Calu3 (cell line): ENCODE measurements at places on chromosomes 12 and 14.

DNA sequence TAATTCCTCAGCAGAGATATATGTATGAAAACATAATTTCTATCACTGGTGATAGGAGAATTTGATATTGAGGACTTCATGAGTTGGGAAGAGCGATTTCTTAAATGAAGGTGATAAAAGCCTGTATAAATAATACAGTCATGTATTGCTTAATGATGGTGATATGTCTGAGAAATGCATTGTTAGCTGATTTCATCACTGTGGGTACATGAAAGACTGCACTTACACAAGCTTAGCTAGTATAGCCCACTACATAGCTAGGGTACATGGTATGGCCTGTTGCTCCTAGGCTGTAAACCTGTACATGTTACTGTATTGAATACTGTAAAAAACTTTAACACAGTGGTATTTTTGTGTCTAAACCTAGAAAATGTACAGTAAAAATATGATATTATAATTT is 63.4 kb downstream of the ANO4 start:
- DNase-seq = no peak

GRCh38 chr14:68245146-68246073 is 425.8 kb downstream of the RAD51B start:
- no peak for DNase-seq

- DNase-seq = no peak
Observed at GRCh38 chr12:64569923-64570691, 40.2 kb upstream of the RASSF3 start.

GRCh38 chr12:109098183-109098604 is 797 bp downstream of the UNG start:
- DNase-seq = no peak

DNA sequence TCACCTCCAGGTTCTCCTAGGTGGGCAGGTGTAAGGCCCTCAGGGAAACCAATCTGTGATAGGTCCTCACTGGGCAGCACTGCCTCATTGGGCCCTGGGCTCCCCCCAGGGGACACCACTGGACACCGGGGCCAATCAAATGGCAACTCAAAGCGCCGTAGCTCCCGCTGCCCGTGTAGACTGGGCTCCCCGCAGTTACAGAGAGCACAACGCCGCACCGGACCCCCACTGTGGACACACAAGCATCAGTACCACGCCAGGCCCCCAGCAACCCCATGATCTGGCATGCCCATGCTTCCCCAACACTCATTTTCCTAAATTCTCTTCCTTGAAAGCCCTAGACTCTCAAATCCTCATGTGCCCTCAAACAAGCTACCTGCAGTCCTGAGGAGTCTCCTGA is 6.1 kb downstream of the KMT2D start:
- DNase-seq = no peak

- DNase-seq = no peak
Observed at GRCh38 chr14:29757188-29757680, 170.4 kb downstream of the PRKD1 start.

DNA sequence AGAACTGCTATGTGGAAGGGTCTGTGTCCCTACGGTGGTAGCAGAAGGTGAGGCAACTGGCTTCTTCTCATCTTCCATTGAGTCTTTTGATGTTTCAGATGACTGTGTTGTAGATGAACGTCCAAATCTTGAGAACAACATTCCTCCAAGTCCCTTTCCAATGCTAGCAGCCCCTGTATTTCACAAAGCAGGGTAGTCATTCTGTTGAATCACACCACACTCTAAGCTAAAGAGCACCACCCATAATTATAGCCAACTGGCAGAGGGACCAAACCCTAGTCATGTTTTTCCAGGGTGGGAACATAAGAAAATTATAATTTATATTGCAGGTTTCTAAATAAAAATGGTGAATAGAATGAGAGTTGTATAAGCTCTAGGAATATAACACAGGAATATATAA is 98.7 kb downstream of the DDHD1 start:
- no peak for DNase-seq

GRCh38 chr12:69948851-69949250 is 123.8 kb downstream of the MYRFL start:
- DNase-seq = no peak

DNA sequence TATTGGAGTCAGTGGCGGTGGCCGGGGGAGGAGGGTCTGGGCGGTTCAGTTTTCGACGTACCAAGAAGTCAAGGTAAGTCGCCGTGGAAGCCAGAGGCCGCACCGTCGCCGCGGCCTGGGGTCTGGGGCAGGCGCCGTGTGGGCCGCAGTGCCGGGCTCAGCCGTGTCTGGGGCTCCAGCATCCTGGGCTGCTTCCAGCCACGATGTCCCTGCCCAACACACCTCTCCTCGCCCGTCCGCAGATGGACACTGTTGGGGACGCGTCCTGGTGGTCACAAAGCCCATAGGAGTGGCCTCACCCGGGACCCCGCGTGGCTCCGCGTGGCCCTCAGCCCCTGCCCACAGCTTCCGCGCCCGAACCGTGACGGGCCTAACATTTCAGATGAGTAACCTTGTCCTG is 59.1 kb downstream of the FBRSL1 start:
- DNase-seq = no peak

- no peak for DNase-seq
Observed at GRCh38 chr14:104139460-104140212, 1.2 kb downstream of the KIF26A start.

DNA sequence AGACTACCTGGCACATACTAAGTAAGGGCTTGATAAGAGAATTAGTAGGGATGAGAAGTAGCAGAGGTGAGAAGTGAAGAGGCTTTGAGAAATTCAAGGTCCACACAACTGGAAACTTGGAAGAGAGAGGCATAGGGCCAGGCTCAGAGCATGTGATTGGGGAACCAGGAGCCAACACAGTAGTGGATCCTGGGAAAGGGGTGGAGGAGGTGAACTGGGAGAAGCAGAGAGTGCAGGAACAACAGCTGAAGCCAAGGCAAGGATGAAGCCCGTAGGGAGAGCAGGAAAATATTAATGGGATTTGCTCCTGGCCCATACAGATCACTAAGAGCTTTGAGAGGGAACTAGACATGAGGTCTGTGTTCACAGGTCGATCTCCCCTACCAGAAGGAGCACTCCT is 1.4 kb upstream of the ITGB7 start:
- no peak for DNase-seq

GRCh38 chr12:51036279-51036678 is 10.1 kb upstream of the SLC11A2 start:
- DNase-seq = no peak

- no peak for DNase-seq
Observed at GRCh38 chr12:31923063-31923412, 36.2 kb upstream of the RESF1 start.

- no peak for DNase-seq
Observed at GRCh38 chr12:27382171-27382795, 49.6 kb downstream of the BMAL2 start.

GRCh38 chr12:110007881-110008280 is 8.7 kb downstream of the ANKRD13A start:
- no peak for DNase-seq

DNA sequence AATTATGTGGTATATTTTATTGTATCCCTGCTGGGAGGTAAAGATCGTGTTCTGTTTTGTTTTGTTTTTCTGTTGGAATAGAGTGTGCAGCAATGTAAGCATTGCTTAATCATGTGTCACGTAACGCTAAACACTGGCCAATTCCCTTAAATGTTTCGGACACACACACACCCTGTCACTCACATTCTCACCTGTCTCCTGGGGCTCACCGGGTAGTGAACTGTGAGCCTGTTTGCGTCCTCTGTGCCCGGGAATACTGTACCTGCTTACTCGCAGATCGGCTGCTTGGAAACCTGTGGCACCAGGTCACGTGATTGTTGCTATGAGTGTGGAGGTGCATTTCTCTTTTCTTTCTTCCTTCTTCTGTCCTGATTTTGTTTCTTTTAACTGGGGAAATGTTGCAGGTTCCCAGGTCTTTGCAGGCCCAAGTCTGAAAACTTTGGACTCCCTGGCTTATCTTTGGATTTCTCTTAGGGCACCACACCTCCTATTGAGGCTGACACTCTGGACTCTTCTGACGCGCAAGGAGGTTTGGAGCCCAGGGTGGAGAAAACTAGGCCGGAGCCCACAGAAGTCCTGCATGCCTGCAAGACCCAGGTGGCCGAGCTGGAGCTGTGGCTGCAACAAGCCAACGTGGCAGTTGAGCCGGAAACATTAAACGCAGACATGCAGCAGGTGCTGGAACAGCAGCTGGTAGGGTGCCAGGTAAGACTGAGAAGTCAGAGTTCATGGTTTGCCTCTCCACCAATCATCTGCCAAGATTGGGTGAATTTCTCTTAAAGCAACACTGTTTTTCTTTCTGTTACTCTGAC is 181.1 kb downstream of the ESR2 start:
- no peak for DNase-seq

- no peak for DNase-seq
Observed at GRCh38 chr12:117118838-117119591, 19.8 kb upstream of the TESC start.

DNA sequence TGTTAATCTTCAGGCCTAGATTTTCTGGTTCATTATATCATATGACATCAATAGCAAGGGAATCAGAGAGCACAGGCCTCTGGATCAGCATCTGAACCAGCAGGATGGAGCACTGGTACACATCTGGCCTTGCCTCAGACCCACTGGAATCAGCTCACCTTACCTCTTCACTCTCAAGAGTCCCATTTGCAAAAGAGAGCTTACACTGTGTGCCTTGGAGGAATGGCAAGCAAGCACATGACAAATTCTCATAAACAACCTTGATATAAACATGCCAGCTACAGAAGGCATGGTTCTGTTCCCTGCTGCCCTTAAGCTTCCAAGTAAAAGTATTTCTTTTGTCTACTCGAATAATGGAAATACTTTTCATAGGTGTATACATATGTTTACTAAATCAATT is 128.6 kb upstream of the CPM start:
- DNase-seq = no peak

DNA sequence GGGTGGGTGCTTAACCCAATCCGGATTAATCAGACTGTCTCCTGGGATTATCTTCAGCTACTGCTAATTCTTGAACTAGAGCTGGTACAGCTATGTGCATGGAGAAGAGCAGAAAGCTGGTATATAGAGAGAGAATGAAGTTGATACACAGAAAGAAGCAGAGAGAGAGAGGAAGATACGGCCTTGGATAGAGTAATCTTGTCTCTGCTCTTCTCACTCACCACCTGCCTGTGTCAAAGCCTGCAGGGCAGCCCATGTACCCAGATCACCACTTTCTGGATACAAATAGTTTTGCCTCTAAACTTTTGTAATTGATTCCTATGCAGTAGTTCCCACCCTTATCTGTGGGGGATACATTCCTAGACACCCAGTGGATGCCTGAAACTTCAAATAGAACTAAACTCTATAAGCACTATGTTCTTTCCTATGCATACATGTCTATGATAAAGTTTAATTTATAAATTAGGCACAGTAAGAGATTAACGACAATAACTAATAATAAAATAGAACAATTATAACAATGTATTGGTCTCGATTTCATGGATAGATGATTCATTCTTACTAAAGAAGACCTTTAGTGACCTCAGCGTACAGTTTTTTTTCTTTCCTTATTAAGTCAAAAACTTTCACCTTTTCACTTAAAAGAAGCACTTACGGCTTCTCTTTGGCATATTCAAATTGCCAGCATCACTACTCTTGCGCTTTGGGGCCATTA is 45.5 kb downstream of the YEATS4 start:
- DNase-seq = no peak

DNA sequence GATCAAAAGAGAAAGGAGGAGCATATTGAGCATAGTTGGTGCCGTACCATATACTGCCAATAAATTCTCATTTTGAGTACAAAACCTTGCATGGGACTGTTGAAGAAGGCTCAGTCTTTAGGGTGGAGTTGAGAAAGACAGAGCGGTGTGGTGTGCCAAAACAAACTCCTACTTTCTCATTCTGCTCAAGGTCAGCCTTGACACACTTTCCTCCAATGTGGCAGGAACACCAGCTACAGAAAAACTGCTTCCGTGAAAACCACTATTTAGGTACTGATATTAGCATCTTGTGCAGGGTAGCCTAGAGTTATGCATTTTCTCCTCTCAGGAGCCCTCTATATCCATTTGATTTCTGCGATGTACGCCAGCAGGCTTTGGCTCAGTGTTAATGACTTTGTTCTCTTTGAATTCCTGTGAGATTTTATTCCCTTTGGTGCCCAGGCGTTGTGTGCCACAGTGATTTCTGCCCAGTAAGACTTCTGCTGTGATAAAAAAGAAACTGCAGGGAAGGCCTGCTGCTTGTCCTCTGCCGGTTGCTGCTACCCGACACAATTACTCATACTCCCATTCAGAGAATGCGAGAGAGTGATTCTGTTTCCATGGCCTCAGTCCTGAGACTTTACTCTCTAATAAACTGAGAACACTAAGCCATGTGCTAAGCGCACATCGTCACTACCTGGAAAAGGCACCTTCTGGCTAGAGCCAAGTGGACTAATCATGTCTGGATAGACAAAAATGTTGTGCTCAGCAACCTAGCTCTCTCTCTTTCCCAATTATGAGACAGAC is 88.3 kb upstream of the MDM1 start:
- no peak for DNase-seq

GRCh38 chr12:47610686-47611252 is 95.1 kb downstream of the RPAP3 start:
- DNase-seq = no peak

GRCh38 chr12:49622501-49623141 is 740 bp upstream of the PRPF40B start:
- DNase-seq = peak; percentile 4

DNA sequence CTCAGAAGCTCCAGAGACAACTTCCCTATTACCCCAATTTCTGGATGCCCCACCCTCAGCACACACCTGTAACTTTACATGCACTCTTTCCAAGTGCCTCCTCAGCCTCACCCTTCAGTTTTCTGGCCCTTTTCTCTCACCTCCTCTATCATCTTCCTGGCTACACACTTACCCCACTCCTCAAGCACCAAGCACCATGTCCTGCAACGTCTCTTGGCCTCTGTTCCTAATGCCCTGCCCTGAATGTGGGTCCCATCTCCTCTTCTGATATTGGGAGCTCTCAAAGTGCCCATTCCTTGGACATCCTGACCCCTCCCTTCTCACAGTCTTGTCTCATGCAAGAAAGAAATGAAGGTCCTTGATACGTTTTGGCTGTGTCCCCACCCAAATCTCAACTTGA is 1.2 kb downstream of the KRT72 start:
- DNase-seq = no peak

GRCh38 chr12:12964255-12964654 is 12.3 kb upstream of the GPRC5D start:
- DNase-seq = no peak

GRCh38 chr12:53852061-53852460 is 86.6 kb upstream of the HOXC13 start:
- no peak for DNase-seq

DNA sequence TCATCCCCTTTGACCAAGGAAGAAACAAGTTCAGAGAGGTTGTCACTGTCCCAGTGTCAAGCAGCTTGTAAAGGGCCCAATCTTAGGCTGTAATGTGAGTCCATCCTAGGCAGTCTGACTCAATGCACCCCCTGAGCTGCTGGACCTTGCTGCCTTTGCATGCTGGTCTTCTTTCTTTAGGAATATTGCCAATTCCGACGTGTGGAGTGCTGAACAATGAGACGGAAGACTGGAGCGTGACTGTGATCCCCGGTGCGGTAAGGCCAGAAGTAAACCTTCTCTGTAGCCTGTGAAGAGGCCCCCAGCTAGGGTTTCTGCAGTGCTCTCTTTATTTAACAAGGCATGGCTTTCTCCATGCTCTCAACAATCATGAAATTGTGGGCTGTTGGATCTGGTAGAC is 963 bp downstream of the TCTN2 start:
- DNase-seq = no peak
